ENCODE measurements at places on chromosomes 11 and 22. TPM values are rescaled to one million over a fixed set of nuclear protein-coding genes. Genes with fewer than 3 reads are reported as not detected.

DNA sequence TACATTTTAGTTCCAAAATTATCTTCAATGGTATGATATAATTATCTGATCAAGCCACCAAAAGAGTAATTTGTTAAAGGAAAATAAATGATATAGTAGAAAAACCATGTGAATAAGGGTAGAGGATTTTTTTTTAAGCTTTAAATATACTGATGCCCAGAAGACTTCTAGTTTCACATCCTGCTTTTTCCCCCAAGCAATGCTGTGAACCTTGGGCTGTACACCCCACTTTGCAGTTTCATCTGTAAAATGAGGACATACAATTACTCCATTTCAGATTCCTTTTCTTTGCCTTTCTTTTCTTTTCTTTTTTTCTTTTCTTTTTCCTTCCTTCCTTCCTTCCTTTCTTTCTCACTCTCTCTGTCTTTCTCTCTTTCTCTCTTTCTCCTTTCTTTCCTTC lies 1125.4 kb downstream of the DLG2 start:
- no peak for DNase-seq

GRCh38 chr11:57095417-57095816 lies 86.3 kb upstream of the LRRC55 start:
- DNase-seq = no peak

GRCh38 chr11:38005597-38005996 lies 1407.6 kb upstream of the RAG2 start:
- no peak for DNase-seq

- no peak for DNase-seq
Observed at GRCh38 chr11:57197762-57198161, 16.0 kb downstream of the LRRC55 start.

- DNase-seq = no peak
Observed at GRCh38 chr11:44031549-44031948, 16.2 kb upstream of the ACCSL start.

GRCh38 chr11:15926071-15926470 lies 430.3 kb downstream of the SOX6 start:
- no peak for DNase-seq

GRCh38 chr11:120306519-120307242 lies 18.4 kb upstream of the TLCD5 start:
- DNase-seq = no peak

DNA sequence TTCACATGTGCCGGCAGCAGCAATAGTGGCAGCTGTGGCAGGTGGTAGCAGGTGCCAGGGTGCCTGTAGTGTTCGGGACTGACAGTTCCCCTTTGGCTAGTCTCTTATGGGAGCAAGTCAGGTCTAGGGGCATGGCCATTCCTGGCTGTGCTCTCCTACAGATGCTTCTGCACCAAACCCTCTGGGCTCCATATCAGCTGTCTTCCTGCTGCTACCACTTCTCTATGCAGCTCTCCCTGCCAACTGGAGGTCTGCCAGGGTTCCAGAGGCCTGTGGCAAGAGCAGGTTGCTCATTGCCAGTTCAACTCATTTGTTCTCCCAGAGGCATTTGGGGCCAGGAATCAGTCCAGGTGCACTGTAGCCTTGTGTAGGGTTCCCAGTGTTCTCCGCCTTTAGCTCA lies 473.7 kb downstream of the JRKL start:
- no peak for DNase-seq

- DNase-seq = no peak
Observed at GRCh38 chr11:112298535-112298934, 37.9 kb upstream of the PLET1 start.

- no peak for DNase-seq
Observed at GRCh38 chr22:45551310-45552016, 48.8 kb downstream of the FBLN1 start.

GRCh38 chr11:3959015-3959902 lies 103.8 kb downstream of the STIM1 start:
- no peak for DNase-seq

GRCh38 chr11:46050003-46050461 lies 71.2 kb downstream of the PHF21A start:
- DNase-seq = no peak

DNA sequence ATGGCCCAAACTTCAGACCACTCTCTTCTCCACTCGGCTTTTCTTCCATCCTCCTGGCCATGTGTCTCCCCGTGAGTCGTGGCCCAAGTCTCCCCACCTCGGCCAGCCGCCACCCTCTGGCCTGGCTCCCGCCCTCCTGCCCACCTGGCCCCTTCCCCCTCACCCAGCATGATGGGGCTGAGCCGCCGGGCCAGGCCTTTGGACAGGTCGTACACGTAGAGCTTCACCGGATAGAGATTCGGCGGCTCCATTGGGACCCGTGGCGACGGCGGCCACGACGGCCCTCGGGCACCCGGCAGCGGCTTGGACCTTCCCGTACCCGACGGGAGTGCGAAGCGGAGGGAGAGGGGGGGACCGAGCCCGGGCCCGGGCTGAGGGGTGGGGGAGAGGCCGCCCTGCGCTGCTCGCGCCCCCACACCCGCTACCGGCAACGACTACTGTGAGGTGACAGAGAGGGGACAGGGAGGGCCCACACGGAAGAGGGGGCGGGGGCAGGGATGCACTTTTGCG lies at the start of gene DESI1:
Gene DESI1 (minus strand): TSS at position 455 of the 510 bp plus-strand sequence. CDS start 204 bp downstream, at position 251.
- DNase-seq = no peak

GRCh38 chr22:42066937-42067336 lies 3.7 kb downstream of the NAGA start:
- no peak for DNase-seq

- no peak for DNase-seq
Observed at GRCh38 chr11:39288011-39288410, 2171.4 kb downstream of the LRRC4C start.

ESAM gene
- 0.55 TPM for total RNA-seq

TTC28 gene
- 0.23 TPM for total RNA-seq

RIN1 gene
- 1.3 TPM for total RNA-seq

MRGPRX1 gene
- total RNA-seq = not detected

SNU13 gene
- total RNA-seq = 200 TPM

KCNJ1 gene
- total RNA-seq = not detected

GGTLC3 gene
- total RNA-seq = not detected

GUCY1A2 gene
- not detected for total RNA-seq

GGTLC2 gene
- not detected for total RNA-seq

NELL1 gene
- not detected for total RNA-seq

Measured in activated CD8-positive, alpha-beta T cell treated with anti-CD3 and anti-CD28 coated beads, Interleukin-2, amount 10 ng/mL, durations not matched to agents 7 days and 5 days (primary cell).